ENCODE measurements at places on chromosomes 7 and 10.
A peak's percentile ranks its signal among the peaks of the same experiment; 100 is the strongest.

DNA sequence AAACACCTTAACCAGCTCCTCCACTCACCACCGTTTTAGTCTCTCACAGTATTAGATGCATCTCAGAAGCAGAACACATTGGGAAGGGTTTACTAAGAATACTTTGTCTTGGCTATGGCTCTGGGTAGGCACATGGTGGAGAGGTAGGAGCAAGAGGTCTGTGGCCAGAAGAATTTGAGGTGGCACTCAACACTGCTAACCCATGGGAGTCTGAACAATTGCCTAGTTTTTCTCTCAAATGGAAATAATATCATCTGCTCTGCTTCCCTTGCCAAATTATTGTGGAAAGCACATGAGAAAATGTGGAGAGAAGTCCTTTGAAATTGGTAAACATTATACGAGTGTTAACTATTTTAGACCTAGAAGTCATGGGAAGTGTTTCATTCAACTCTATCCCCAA, 214.3 kb downstream of the SKAP2 start:
- DNase-seq: no peak

- no peak for DNase-seq
These were observed 586 bp upstream of the ANKRD26 start for GRCh38 chr10:27100813-27101347.

DNA sequence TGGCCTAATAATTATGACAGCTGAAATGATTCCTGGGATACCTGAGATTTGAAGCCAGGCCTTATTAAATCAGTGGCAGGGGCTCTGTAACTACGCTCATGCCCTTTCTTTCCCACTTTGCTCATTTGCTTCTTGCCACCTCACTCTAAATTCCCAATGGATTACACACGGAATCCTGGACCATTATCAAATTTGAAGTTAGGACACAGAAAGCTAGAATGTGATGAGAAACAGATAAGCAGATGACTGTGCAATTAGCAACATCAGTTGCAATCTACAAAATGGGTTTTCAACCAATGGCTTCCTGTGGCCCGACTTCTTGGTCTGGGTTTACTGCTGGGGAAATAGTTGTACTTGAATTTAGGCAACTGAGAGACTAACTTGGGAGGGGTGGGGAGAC, 374.3 kb downstream of the INHBA start:
- no peak for DNase-seq

DNA sequence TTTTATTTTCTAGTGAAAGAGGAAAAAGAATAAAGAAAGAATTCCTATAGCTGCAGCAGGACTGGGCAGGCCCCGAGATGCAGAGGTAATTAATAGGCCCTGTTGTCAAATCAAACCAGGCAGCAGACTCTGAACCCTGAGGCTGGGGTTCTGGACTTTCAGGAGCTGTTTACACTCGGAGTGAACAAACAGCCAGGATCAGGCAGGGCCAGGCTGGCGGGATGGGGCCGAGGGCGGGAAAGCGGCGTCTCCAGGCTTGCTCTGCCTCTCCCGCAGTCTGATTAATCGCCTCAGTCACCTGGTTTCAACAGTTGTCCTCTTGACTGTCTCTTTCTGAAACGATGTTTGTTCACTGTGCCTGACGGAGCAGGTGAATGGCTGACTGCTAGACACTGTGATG, 675.4 kb upstream of the FOXK1 start:
- DNase-seq: no peak

GRCh38 chr7:105621176-105621575, 39.9 kb upstream of the EFCAB10 start:
- DNase-seq: no peak

DNA sequence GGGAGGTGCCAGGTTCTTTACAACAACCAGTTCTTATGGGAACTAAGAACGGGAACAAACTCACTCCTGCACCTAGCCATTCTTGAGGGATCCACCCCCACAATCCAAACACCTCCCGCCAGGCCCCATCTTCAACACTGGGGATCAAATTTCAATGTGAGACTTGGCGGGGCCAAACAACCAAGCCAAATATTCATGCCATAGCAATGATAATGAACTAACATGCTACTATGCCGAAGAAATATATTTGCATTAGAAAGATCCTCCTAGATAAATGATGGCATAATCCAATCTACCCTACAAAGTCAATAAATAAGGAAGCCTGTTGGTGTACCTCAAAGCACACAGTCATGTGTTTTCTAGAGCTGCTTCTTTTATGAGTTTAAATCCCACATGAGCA, 57.6 kb downstream of the CCDC71L start:
- DNase-seq: no peak

DNA sequence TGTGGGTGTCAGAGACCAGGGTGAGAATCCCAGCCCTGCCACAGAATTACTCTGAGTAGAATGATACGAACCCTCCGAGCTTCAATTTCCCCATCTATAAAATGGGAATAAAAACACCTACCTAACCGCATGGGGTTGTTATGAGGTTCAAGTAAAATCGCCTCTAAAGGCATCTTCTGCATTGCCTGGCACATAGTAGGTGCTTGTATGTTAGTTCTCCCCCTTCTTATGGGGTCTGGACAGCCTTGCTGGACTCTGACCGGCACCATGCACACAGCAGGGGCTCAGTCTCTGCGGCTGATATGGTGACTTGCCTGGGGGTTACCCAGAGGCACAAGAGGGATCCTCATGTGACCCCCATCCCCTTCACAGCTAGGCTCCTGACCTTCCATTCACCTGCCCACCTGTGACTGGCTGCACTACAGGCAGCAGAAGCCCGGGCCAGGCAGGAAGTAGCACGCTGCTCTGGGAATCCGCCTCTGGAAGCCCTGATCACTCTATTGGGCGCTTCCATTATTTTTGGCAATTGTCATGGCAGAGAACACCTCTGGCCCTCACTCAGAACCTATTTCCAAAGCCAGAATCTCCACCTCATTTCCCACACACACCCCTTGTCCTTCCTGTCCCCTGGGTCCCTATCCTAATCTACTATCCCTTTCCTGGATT, 6.0 kb downstream of the SH3PXD2A start:
- DNase-seq: no peak

GRCh38 chr10:32110790-32111189, 54.6 kb upstream of the KIF5B start:
- no peak for DNase-seq

- DNase-seq: no peak
These were observed 18.8 kb downstream of the NRF1 start for GRCh38 chr7:129630341-129630740.

DNA sequence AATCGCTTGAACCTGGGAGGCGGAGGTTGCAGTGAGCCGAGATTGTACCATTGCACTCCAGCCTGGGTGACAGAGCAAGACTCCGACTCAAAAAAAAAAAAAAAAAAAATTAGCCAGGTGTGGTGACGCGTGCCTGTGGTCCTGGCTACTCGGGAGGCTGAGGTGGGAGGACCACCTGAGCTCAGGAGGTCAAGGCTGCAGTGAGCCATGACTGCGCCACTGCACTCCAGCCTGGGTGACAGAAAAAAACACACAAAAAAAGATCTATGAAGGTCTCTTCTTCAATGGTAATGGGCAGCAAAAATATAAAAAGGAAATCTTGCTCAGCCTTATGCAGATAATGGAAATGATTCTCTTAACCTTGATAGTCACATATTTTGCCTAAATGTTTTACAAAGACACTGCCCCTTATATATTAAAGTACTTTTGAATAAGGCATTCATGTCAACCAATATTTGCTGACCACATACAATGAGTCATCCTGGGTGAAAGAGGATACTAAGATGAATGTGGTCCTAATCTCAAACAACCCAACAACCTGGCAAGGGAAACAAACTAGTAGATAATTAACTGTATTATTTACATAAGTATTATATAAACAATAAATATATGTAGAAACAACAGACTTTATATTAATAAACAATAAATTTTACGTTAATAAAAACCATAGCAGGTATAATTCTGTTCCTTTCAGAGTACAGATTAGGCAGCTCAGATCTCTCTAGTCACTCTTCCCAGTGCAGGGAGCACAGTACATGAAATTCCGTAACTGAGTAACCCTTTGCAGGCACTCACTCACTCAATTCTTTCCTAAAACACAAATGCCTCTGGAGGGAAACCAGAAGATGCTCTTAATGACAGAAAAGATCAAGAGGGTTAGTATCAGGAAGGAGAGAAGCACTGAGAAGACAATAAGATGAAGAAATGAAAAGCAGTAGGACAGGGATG, 8.1 kb downstream of the TOMM7 start:
- peak; percentile 57 for DNase-seq

DNA sequence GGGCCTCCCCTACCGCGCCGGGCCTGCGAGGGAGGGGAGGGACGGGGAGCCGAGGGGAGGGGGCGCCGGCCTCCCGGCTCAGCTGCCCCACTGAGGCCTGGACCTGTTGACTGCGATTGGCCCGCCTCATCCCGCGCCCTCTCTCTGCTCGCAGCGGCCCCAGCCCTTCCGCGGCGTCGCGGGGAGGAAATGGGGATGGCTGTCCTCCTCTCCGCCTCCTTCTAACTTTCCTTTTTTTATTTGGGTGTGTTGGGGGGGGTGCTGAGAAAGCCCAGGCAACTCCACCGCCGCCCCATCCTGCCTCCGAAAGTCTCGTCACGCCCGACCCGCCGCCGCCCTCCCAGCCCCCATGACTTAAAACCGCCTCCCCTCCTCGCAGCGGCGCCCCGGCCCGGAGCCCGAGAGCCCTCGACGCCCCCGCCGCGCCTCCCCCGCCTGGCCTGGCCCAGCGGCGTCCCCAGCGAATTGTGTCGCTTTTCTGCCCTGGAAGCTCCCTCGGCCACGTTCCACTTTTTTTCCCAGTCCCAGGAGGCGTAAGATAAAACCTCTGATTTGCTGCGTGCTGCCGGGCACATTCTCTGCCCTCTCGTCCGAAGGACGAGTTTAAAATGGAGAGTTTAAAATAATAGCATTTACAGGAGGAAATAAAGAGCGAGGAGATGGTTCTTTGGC, 842 bp upstream of the SKIDA1 start:
- DNase-seq: no peak

GRCh38 chr7:11212080-11212711, 238.5 kb downstream of the PHF14 start:
- peak; percentile 67 for DNase-seq

GRCh38 chr10:13987446-13987845, 343.3 kb downstream of the FRMD4A start:
- DNase-seq: no peak

DNA sequence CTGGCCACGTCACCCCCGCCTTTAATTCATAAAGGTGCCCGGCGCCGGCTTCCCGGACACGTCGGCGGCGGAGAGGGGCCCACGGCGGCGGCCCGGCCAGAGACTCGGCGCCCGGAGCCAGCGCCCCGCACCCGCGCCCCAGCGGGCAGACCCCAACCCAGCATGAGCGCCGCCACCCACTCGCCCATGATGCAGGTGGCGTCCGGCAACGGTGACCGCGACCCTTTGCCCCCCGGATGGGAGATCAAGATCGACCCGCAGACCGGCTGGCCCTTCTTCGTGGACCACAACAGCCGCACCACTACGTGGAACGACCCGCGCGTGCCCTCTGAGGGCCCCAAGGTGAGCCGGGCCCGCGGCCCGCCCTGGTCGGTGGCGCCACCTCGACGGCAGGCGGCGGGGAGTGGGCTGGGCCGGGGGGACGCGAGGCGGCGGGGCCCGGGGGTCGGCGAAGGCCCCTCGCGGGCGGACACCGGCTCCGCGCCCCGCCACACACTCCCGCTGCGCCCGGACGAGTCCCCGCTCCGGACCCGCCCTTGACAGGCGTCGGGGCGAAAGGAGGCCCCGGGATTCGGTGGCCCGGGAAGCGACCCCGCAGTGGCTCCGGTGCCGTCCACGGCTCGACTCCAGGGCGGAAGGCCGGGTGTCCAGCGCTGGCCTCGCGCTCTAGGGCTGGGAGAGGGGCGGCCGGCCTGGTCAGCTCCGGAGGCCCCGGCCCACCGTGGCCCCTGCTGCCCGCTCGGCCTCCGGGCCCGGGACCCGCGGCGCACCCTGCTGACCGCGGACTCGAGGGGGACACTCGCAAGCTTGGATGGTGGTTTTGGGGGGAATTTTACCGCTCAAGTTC, 557 bp downstream of the BAG3 start:
- no peak for DNase-seq

DNA sequence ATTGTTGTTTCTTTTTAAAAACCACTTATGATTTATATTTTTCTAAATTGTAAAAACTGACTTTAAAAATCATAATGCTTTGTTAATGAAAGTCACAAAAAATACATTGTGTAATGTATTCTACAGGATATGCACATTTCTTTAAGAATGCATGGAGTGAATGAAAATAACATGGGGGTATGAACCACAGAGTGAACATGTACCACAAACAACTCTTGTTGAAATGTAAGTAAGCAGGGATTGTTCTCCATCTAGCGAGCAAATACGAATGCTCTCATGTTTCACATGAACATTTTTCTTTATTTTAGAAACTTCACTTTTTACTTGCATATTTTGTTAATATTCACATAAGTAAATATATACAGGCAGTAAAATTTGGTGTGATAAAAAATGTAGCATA, 35.6 kb upstream of the LAMB4 start:
- no peak for DNase-seq

DNA sequence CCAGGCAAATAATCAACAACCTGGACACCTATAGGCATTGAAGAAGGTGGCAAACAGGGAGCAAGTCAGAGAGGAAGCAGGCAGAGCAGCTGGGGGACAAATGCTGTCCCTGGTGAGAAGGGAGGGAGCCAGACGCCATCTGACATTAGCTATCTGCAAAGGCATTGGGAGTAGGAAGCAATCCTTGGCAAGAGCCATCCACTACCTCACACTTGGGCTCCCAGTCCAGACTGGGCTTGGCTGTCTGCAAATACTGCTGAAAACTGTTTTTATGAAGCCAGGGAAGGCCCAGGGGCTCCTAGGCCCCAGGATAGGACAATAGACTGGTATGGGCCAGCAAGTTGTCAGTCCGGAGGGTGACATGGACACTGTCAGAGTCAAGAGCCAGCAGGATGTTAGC, 132.5 kb downstream of the SORBS1 start:
- DNase-seq: no peak

GRCh38 chr10:114801411-114801813, 20.2 kb upstream of the FHIP2A start:
- DNase-seq: no peak

- DNase-seq: no peak
These were observed 208.4 kb downstream of the KIF20B start for GRCh38 chr10:89909752-89910151.

GRCh38 chr7:100789055-100789454, 38.3 kb downstream of the EPHB4 start:
- DNase-seq: no peak

DNA sequence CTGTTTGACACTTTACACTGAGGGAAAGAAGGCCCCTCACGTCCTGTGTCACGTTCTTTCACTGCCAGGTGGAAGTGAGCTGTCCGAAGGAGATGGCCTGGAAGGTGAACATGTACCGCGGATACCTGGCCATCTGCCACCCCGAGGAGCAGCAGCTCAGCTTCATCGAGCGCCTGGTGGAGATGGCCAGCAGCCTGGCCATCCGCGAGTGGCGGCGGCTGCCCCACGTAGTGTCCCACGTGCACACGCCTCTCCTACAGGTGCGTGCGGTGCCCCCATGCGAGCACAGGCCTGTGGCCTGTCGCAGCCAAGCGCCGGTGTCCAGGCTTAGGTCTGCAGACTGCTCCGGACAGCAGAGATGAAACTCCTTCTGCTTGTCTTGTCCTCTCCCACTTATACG, 103.4 kb downstream of the TRRAP start:
- no peak for DNase-seq

All from HS-5 (cell line).